T-helper 17 cell (primary cell): ENCODE measurements at places on chromosomes 3 and 15.

DNA sequence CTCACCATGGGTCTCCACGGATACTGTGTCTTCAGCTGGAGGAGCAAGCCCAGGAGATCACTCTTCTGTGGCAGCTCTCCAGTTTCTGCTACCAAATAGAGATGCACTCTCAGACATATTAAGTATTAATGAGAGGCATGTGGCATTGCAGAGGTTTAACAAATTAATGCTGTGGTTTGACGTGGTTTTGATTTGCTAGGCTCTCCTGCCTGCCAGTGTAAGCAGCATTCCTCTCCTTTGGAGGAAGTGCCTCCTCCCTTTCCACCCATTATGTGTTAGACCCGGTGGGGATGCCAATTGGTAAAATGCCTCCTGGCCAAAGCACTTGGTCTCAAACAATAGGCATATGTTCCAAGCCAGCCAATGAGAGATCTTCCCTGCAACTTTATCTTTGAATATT lies 124.8 kb downstream of the MYLK start:
- DNase-seq = no peak

- DNase-seq = no peak
Measured at GRCh38 chr3:140093742-140094141, 158.8 kb downstream of the CLSTN2 start.

- DNase-seq = peak; percentile 6
Measured at GRCh38 chr3:172341482-172342059, 106.7 kb downstream of the GHSR start.

DNA sequence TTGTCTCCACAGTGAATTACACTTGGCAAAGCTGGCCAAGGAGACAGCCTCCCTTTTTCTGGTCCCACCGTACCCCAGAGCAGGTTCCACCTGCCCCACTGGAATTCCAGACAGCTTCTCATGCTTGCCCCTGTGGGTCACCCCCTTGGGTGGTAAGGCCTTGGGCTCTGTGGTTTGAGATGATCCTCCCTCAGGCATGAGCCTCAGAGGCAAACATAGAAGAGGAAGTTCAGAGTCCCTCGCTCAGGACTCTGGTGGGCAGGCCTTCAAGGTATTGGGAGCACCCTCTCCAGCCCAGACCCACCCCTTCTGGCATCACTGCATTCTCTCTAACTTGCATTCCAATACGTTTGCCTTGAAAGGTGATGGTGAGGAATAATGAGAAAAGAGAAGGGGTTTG lies 17.6 kb upstream of the UBA7 start:
- DNase-seq = no peak

- DNase-seq = no peak
Measured at GRCh38 chr15:96329403-96329981, 1.0 kb upstream of the NR2F2 start.

DNA sequence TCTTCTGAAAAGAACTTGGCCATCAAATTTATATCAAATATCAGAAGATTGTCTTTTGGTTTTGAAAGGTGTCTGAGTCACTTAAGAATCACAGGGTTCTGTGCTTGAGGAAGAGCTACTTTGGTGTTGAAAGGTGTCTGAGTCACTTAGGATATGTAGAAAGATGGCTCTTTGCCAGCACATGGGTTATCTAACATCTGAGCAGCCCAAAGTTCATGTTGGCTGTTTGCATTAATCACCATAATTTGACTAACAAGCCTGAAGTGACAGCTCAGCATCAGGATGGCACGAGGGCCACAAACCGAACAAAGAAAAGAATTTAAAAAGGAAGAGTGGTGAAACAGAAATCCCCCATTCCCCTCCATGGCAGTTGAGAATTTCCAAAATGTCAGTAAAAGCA lies 190.5 kb upstream of the CMC1 start:
- DNase-seq = no peak

- no peak for DNase-seq
Measured at GRCh38 chr3:130779031-130779430, 32.4 kb upstream of the PIK3R4 start.

GRCh38 chr3:80350771-80351170 lies 583.0 kb upstream of the ROBO1 start:
- DNase-seq = no peak

GRCh38 chr3:46578973-46579755 lies 13.1 kb upstream of the LRRC2 start:
- no peak for DNase-seq

DNA sequence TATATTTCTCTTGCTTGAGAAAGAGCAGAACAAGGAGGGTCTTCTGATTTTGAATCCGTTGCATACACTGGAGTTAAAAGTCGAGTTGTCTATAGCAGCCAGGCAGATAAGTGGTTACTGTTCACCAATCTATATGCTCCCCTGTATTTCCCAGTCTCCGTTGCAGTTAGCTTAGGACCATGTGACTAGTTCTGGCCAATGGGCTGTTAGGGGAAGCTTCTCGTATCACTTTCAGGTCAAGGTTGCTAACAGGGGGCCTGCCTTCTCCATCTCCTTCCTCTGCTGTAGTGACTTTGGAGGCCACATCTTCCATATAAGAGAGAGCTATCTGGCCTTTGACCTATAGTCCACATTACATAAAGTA lies 188.5 kb upstream of the KBTBD8 start:
- DNase-seq = no peak

GRCh38 chr15:85614059-85614458 lies 180.7 kb downstream of the KLHL25 start:
- no peak for DNase-seq

GRCh38 chr15:91335702-91336101 lies 235.6 kb downstream of the SV2B start:
- DNase-seq = no peak

- DNase-seq = no peak
Measured at GRCh38 chr3:127404221-127405009, 116.6 kb upstream of the PRR20G start.

GRCh38 chr15:43105778-43106485 lies at the start of gene UBR1:
Gene UBR1, minus strand, starts transcription at chr15:43106038. Its CDS starts 16 bp downstream, at chr15:43106022.
- DNase-seq = peak; percentile 71

GRCh38 chr15:26438718-26439117 lies 334.1 kb downstream of the GABRB3 start:
- no peak for DNase-seq

DNA sequence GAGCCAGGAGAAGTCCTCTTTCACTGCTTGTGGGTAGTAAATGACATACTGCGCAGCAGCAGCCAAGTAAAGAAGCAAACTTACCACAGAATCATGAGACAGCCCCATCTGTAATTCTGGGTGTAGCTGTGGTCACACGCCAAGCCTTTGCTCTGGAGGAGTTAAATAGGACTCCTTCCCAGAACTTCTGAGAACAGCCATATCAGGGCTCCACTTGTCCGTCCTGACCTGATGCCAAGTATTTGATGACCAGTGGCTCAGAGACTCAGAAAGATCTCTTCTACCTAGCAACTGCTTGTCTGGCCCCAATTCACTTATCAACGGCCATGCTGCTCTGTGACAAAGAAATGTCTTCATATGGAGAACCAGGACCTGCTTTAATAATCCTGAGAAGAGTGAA lies 20.6 kb upstream of the GOLIM4 start:
- DNase-seq = no peak

DNA sequence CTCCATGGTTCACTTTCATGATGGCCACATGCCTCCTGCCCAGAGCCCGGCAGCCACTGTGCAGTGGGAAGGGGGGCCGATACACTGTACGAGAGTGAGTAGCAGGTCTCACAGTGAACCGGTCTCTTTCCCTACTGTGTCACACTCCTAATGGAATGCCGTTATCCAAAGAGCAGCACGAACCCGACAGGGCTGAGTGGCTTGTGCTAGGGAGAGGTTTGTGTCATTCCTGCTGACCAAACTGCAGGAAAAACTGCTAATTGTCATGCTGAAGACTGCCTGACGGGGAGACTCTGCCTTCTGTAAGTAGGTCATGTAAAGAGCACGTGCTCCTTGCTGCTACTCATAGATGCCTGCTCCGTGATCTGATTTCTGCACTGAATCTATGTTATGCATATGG lies 105.1 kb downstream of the ARPP21 start:
- no peak for DNase-seq

DNA sequence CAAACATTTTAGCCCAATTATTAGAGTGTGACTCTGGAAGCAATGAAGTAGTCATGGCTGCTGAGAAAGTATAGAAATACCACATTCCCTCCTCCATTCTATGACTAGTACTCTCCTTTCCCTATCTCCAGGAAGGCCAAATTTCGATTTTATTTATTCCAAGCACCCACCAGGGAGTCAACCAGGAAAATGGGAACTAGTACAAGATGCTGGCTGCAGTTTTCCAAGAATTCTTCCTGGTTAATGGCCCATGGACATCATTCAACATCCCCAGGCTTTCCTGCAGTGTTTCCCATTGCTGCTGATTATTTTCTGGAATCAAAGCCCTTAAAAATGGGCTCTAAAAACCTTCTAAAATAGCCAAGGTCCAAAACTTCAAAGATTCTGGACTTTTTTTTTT lies 247.9 kb upstream of the STT3B start:
- no peak for DNase-seq

GRCh38 chr3:45180899-45181298 lies 34.7 kb upstream of the CDCP1 start:
- DNase-seq = no peak

DNA sequence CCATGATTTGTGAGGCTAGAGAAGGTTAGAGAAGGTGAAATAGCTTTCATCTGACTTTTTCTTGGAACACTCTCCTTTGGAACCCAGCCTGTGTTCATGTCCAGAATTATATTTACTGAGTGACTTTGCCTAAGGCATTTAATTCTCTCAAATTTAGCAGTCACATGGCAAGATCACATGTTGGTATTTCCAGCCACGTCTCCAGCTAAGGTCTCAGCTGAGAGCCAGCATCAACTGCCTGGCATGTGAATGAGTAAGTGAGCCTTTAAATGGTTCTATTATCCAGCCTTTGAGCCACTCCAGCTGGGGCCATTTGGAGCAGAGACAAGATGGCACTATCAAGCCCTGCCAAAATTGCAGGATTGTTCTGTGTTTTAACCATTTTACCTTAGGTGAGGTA lies 130.2 kb upstream of the SGO1 start:
- DNase-seq = no peak

GRCh38 chr15:47337836-47338235 lies 379.5 kb upstream of the SEMA6D start:
- no peak for DNase-seq

DNA sequence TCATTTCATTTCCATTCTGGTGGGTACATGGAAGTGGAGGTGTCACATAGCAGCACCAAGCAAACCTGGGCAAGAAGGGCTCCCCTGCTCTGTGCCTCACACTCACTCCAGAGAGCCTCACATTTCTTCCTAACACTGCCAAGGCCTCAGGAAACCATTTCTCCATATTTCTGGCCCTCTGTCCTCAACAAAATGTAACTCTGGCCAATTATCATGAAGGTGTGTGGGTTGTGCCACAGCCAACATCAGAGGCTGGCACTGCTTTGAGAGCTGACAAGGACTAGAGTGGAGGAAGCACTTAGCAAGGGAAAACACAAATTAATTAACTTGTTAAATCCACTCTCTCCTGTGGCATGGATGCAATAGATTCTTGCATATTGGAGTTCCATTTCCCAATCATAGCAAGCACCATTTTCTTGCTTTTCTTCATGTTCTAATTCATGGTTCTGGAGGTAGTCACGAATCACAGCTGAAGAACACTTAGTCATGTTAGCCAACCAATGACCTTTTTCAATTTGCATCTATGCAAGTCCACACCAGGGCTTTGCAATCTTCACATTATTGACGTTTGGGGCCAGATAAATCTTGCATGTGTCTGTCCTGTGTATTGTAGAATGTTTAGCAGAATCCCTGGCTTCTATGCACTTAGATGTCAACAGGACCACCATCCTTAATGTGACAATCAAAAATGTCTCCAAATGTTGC lies 241.1 kb downstream of the PLCL2 start:
- DNase-seq = no peak

DNA sequence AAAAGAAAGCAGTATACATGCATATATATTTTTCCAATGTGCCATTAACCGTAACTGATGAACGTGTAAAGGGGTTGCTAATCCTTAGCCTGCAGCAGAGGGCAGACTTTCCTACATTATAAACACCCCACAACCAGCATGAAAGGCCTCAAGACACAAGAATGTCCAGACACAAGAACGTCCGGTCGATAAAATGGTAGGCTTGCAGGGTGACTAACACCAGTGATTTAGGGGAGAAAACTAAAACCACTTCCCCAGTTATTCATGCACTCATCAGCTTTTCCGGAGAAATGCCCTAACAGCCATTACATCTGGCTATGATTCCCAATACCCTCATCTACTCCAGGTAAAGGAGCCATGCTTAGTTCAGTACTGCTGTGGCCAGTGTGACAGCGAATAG lies 57.4 kb downstream of the LRTM1 start:
- no peak for DNase-seq

GRCh38 chr3:192918275-192918588 lies 576 bp upstream of the MB21D2 start:
- DNase-seq = no peak

- no peak for DNase-seq
Measured at GRCh38 chr15:99680276-99680675, 53.0 kb downstream of the LYSMD4 start.

DNA sequence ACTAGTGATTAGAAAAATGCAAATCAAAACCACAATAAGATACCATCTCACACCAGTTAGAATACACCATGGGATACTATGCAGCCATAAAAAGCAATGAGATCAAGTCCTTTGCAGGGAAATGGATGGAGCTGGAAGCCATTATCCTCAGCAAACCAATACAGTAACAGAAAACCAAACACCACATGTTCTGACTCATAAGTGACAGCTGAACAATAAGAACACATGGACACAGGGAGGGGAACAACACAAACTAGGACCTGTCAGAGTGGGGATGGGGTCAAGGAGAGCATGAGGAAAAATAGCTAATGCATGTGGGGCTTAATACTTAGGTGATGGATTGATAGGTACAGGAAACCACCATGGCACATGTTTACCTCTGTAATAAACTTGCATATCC lies 36.0 kb upstream of the CCNL1 start:
- no peak for DNase-seq

DNA sequence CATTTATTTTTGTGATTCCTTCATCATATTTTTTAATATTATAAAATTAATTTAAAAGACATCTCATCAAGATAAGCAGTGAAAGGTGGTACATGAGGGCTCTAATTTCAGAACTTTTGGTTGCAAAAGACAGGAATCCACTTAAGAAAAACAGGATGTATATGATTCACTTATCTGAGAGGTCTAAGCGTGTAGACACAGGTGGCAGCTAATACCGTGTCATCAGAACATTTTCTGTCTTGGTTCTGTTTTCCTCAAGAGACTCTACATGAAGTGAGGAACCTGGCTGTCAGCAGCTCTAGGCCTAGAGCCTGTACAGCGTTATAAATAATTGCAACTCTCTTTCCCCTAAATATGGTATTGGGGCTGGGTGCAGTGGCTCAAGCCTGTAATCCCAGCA lies 433.7 kb upstream of the NAALADL2 start:
- DNase-seq = no peak

GRCh38 chr3:148829926-148830325 lies 2.3 kb downstream of the CPB1 start:
- no peak for DNase-seq
